ENCODE measurements at places on chromosomes 1 and 21. TPM values are rescaled to one million over a fixed set of nuclear protein-coding genes. Genes with fewer than 3 reads are reported as not detected.

PRMT6 gene
- 19.4 TPM for total RNA-seq

CASQ1 gene
- total RNA-seq: not detected

S100A5 gene
- total RNA-seq: 1.1 TPM

RNU1-2 gene
- 820 TPM for total RNA-seq

SH2D2A gene
- total RNA-seq: 297 TPM

TCHHL1 gene
- not detected for total RNA-seq

FCGR2B gene
- not detected for total RNA-seq

GRCh38 chr1:77565321-77565720 lies 117.1 kb downstream of the ZZZ3 start:
- no peak for DNase-seq

DNA sequence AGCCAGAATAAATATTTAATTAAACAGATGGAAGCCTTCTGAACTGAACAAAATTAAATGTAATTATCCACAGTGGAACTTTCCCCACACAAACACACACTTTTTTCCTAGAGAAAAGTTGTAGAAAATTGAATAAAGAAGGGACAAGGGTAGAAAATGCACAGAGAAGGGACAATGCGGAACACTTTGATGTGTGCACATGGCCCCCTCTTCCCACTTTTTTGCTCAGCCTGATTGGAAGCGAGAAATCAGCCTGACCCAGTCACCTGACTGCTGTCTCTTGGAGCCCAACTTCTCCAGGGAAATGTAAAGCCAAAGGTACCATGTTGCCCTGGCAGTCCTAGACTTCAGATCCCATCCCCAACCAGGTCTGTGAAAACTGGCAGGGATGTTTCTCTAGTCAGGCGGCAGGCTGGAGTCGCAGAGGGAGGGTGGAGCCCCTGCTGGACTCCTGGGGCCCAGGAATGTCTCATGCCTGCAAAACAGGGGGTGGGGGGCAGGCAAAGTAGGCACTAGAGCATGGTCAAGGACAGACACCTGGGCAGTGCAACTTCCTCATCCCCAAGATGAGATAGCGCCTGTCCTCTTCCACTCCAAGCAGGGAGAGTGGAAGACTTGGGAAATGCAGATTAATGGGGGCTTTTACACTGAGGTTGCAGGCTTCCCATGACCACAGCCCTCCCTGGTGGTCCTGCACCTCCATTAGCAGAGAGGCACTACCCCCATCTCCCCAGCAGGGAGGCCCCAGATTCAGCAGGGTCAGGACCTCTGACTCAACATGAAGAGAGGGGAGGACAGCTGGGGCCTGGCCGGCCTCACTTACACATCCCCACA lies 2.8 kb downstream of the CERS2 start:
- DNase-seq: peak; percentile 50

DNA sequence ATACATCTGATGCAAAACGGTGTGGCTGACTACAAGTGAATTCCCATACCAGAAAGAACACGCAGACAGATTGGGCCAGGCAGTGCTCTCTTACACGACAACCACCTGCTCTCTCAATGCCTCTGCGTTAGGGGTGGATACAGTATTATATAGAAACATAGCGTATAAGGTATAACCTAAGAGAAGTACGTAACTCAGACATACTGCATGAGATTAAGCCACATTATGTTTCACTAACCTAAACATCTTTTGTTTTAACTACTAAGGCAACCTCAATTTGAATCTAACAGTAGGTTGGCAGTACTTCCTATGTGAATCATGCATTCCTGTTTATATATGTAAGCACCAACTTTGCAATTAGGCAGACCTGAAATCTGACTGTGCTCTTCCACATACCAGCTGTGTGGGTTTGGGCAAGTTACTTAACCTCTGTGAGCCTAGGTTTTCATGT lies 58.1 kb upstream of the COA6 start:
- DNase-seq: peak; percentile 26

- DNase-seq: peak; percentile 31
These were observed 163.2 kb upstream of the COL6A1 start for GRCh38 chr21:45818276-45818903.

- no peak for DNase-seq
These were observed 48.1 kb downstream of the PHC2 start for GRCh38 chr1:33382661-33383415.

- DNase-seq: no peak
These were observed 230.6 kb downstream of the DSCAM start for GRCh38 chr21:40616377-40616704.

DNA sequence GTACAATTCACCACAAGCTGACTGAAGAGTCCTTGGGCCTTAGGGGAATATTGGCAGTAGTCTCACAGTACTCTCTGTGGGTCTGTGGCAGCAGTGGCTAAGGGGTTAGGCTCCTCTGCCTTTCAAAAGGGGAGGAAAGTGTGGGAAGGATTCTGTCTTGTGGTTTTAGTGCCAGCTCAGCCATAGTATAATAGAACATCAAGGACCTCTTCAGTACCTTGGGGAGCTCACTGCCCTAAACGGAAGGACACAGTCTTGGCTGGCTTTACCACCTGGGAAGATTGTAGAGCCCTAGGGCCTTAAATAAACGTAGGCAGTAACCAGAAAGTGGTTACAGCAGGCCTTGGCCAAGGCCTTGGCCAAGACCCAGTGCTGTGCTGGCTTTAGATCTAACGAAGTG lies 265.7 kb downstream of the COL11A1 start:
- DNase-seq: no peak

DNA sequence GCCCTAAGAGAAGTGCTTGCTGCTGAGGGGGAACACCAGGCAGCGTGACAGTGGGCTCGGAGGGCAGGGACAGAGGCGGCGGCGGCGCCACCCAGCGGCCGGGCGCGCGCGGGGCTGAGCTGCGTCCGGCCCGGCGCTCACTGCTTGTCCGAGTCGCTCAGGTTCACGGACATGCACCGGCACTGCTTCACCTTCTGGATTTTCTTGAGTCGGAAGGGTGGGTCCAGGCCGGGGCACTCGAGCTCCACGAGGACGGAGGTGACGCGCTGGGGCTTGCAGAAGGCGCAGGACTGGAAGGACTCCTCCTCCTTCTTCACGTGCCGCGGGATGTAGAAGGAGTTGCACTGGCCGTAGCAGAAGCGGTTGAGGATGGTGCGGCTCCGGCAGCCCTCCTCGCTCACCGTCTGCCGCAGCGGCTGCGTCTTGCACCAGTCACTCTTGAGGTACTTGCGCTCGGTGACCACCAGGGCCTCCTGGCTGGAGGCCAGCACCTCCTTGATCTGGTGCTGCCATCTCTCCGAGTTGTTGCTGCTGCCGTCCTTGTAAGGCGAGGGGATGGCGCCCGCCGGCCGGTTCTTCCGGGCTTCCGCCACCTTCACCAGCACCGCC lies 119.0 kb downstream of the GREM2 start:
- DNase-seq: peak; percentile 19

DNA sequence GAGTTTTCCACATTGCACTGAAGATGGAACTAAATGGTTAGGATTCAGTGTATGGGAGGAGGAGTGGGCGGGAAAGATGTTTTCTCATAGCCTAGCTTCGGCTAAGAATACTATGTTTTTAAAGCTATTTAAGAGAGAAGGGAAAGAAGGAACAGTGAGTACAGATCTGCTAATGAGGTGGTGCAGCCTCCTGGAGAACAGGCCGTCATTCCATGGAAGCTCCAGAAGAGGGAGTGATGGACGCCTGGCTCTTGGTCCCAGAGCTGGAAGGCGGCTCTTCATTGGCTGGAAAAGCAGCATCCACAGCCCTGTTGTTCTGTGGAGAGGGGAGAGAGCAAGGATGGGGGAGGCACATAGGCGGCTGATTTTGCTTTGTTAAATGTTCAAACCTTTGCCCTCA lies 6.9 kb downstream of the CAMK1G start:
- DNase-seq: no peak

DNA sequence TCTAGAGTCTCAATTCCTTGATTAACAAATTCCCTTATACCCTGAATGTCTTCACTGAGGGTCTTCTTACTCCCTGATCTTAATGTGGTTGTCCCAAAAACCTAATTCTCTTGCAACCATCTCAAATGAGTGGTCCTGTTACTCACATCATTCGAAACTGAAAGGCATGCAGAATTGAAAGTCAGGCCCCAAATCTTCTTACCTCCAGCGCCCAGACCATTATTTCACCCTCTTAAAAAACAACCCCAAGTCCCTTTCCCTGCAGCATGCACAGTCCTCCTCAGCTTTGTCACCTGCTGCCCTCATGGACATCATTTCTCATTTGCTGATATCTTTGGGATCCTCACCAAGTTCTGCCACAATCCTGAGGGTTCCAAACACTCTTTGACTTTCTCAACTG lies 230.1 kb downstream of the SEC16B start:
- no peak for DNase-seq

GRCh38 chr1:165844114-165844798 lies 16.8 kb downstream of the UCK2 start:
- DNase-seq: no peak

- DNase-seq: no peak
These were observed 18.2 kb downstream of the OR2C3 start for GRCh38 chr1:247517795-247518612.

GRCh38 chr1:174965362-174966007 lies 34.3 kb upstream of the CACYBP start:
- peak; percentile 20 for DNase-seq

- DNase-seq: no peak
These were observed 20.5 kb downstream of the SYT6 start for GRCh38 chr1:114133129-114133528.

- no peak for DNase-seq
These were observed 35.8 kb upstream of the CR2 start for GRCh38 chr1:207418351-207418750.

DNA sequence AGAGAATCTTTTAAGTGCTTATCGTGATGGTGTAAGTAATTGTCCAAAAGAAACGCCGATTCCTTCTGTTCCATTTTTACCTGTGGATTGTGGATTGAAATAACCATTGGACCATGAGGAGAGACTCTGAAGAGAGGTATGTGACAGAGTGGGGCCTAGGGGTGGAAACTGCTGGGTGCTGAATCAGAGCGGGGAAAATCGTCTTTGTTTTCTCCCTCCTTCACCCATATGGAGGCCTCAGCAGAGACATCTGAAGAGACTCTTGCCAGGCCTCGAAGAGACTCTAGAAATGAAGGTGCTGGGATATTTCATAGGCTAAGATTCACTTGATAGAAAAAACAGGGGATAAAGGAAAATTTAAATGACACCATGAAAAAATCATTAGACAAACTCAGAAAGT lies 1327.0 kb downstream of the BRINP3 start:
- no peak for DNase-seq

DNA sequence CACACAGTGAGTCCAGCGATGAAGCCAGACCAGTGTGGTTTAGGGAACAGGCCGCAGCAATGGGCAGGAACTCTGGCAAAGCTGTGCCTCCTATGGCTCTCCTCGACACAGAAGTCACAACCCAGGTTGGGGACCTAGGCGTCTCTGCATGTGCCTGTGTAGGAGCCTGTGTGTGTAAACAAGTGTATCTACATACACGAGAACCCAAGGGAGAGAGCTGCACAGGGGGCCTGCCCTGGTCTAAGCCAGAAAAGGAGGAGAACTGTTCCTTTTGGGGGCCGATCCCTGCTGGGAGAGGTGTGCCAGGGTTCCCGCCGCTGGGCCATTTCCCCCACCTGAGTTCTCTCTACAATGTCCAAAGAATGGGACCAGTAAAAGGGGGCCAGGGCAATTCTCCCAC lies 56.0 kb downstream of the CD247 start:
- DNase-seq: no peak

- DNase-seq: peak; percentile 38
These were observed 11.4 kb downstream of the SMAP2 start for GRCh38 chr1:40384887-40385286.

- DNase-seq: no peak
These were observed 109.6 kb downstream of the NOS1AP start for GRCh38 chr1:162179121-162179520.

DNA sequence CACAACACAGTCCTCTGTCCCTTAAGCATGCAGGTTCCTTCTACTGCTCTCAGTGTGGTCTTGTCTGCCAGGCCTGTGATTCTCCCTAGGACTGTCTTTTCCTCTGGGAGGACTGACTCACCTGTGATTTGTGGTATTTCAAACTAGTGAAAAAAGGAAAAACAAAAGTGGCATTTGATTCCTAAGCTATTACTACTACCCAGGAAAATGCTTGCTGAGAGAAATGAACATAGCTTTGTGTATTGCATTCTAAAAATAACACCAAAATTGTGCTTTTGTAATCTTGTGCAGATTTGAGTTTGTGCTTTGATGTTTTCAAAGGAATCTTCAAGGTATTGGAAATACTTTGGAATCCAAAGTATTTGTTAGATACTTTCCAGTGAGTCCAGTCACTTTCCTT lies 57.0 kb downstream of the GPR161 start:
- no peak for DNase-seq

- DNase-seq: no peak
These were observed 141.9 kb upstream of the TNR start for GRCh38 chr1:175885326-175885725.

DNA sequence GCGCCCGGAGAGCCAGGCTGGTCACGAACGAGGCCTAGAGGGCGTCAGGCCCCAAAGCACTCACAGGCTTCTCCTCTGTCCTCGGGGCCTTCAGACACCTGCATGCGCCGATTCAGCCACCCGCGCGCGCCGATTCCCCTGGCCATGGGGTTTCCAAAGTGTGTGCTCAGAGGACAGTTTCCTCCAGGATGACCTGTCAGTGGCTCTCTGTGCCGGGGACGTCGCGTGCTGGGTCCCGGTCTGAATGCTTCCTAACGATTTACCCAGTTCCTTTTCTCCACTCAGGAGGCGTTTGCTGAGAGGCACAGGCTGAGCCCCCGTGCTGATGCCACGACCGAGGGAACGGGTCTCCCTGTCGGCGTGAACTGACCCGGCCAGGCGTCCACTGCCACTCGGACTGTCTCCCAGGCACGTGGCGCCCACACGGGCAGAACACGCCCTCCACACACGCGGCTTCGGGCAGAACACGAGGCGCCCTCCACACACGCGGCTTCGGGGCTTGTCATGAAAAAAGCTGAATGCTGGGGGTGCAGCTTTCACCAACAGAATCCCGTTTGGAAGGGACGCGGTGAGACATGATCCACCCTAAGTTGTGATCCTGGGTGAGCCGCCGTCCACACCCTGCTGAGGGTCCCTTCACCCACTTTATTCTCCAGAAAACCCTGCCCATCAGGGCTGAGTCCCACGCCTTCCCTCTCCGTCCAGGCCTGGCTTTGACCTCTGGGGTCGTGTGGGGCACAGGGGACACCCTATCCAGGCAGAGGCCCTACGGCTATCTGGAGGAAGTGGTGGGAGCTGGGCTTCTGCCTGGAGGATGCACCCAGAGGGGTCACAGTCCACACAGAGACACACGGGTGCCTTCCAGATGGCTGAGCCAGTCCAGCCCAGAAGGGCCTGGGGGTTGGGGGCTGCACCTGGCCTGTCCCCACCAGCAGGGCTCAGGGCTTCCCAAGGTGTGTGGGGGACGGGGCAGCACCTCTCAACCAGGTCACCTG lies 56.1 kb downstream of the COL6A1 start:
- DNase-seq: no peak

- DNase-seq: no peak
These were observed 7.4 kb upstream of the MOB3C start for GRCh38 chr1:46623743-46624644.

- DNase-seq: no peak
These were observed 271.5 kb upstream of the BEND5 start for GRCh38 chr1:49048188-49048587.
